ENCODE measurements at places on chromosomes 16 and 17. TPM values are rescaled to one million over a fixed set of nuclear protein-coding genes. Genes with fewer than 3 reads are reported as not detected.

Gene EMP2
- total RNA-seq, result 25.7 TPM

Gene KRT33A
- total RNA-seq, result not detected

Gene EVPL
- total RNA-seq, result 18.5 TPM

Gene TBC1D28
- not detected for total RNA-seq

Gene CIBAR2
- not detected for total RNA-seq

Gene WFDC1
- total RNA-seq, result not detected
